ENCODE measurements at places on chromosomes 6 and 20. TPM values are rescaled to one million over a fixed set of nuclear protein-coding genes. Genes with fewer than 3 reads are reported as not detected.

The MCHR2 gene
- total RNA-seq, result not detected

DNA sequence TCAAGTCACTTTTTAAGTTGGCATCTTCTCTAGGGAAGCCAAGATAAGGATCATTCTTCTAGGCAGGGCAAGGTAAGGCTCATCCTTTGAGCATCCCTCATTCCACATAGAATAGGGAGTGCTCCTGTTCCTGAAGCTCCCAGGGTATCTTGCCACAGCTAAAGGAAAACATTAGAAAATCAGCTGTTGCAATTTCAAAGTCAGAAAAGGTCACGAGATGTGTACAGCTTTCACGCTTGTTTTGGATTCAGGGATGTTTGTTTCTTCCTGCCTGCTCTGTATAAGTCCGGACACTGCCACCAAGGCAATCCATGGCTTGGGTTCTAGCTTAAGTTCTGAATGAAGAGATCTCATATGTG lies 153.2 kb downstream of the SH3BGRL2 start:
- H3K4me3 ChIP-seq, result no peak overlapping the region
- DNase-seq, result no peak
- no peaks in the 10 kb centered on the region for H3K27me3 ChIP-seq
- H3K27ac ChIP-seq, result no peak overlapping the region

The PRELID3B gene
- 46.6 TPM for total RNA-seq

The ZNF831 gene
- 4.7 TPM for total RNA-seq

DNA sequence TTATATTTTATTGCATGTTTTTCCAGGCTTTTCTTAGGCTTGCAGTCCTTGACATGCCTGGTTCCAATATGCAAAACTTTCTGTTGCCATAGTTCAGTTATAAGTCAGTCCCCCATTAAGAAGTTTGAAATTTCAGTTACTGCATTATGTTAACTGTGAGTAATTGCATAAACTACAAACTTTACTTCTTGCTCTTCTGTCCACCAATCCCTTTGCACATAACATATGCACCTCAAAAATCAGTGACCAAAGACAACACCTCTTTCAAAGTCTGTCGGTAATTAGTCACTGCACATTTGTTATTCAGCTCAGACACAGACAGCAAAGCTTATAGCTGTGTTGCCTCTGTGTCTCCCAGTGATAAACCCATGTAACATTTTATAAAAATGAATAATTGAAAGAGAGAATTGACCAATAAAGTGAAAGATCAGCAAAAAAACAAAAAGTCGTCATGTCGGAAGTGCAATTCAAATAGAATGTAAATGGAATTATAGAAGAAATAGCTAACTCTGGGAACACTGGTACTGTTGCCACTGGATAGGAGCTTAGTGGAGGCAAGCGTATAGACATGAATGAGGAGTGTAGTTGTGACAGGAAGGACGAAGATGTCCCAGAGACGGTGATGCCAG lies 50.3 kb upstream of the BTBD3 start:
- no peaks in the 10 kb centered on the region for H3K36me3 ChIP-seq
- H3K4me3 ChIP-seq, result no peak overlapping the region
- DNase-seq, result no peak
- H3K27me3 ChIP-seq, result no peaks in the 10 kb centered on the region
- no peak overlapping the region for H3K27ac ChIP-seq
- H3K4me1 ChIP-seq, result no peaks in the 10 kb centered on the region

Measured in upper lobe of left lung (tissue), 6 donors.